ENCODE measurements at places on chromosomes 6 and 20.

- no peak for DNase-seq
Observed at GRCh38 chr6:130377915-130378314, 12.1 kb downstream of the TMEM200A start.

- DNase-seq = no peak
Observed at GRCh38 chr6:96823743-96824142, 13.5 kb downstream of the GPR63 start.

DNA sequence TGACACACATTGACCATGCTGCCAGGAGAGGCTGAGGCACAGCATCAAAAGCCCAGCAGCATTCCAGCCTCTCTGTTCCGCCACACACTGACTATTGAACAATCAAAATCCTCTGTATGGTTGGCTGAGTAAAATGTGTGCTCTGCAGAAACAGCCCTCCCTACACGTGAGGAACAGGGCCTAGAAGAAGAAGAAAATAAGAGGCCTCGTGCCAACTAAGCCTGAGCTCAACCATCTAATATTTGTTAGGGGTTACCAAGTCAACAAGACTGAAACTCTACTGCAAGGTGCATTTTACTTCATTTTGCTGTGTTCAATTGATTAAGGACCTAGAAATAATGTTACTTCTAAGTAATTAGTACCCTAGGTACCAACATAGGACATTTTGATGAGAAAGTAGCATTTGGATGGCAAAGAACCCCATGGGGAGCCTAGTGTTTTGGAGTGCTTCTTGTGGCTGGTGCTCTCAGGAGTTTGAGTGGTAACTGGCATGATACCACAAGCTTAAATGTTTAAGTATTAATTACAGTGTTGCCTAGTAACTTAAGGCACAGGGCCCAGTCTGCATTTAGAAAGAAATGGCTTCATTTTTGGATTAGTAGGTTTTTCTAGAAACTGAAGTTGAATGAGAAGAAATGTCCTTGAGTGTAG, 146.6 kb upstream of the PLN start:
- no peak for DNase-seq

- DNase-seq = no peak
Observed at GRCh38 chr6:23905133-23905815, 220.7 kb upstream of the NRSN1 start.

- DNase-seq = no peak
Observed at GRCh38 chr6:132114201-132114825, 163.1 kb upstream of the CCN2 start.

DNA sequence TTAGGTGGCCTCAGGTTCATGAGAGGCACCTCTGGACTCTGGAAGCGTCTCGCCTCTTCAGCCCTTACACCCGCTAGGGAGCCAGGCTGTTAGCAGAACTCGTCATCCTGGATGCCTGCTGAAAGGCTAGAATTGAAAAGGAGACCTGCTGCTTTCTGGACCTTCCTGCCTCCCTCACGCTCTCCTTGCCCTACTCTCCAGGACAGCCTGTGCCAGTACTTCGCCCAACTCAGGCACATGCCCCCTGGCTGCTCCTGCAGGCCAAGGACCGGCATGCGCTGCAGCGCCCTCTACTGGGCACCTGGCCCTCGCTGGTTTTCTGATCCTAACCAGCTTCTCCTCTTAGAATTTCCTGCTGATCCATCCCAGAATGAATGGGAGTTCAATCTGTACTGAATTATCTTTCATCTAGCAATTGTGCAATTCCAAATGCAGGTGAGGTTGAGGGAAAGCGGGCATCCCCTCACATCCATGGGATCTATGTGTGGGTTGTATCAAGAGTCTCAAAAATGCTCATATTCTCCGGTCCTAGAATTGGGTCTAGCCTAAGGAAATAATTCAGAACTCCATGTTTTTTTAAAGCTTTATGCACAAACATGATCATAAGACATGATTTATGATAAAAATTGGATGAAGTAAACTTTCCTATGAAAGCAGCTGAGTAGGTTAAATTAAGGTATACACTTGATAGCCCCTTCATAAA, 78.0 kb downstream of the PTPN1 start:
- peak; percentile 57 for DNase-seq

- DNase-seq = peak; percentile 55
Observed at GRCh38 chr20:15930311-15931305, 642.6 kb downstream of the KIF16B start.

GRCh38 chr6:109979033-109979921, 1.2 kb downstream of the GPR6 start:
- DNase-seq = no peak

DNA sequence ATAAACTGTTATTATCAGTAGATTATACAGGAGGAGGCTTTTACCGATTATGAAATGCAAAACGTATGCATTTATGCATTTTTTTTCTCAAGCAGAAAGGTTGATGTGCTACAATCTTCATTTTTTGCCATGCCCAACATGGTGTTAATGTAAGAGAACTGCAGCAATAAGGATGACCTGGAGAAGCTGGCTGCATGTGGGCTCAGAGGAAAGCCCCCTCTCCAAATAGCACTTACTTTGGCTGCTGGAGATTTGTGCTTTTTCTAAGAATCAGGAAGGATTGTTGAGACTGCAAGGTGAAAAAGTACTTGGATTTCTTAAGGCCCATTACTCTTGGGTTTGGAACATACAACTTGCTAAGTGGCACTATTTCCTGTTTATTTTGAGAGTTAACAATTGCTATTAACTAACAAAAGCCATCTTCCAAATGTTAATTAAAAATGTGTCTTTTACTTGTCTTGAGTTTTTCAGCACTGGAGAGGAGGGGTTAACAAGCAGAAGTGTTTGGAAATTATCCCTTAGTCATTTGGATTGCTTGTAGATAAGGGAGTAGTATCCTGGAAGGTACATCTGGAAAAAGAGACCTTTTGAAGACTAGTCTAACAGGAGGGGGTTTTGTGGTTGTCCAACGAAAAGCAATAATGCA, 5.6 kb downstream of the SOX4 start:
- no peak for DNase-seq

GRCh38 chr6:35063701-35064280, 77.3 kb downstream of the TCP11 start:
- no peak for DNase-seq

GRCh38 chr6:82370788-82371187, 7.2 kb downstream of the TPBG start:
- DNase-seq = no peak
